ENCODE measurements at places on chromosomes 5 and 9.

DNA sequence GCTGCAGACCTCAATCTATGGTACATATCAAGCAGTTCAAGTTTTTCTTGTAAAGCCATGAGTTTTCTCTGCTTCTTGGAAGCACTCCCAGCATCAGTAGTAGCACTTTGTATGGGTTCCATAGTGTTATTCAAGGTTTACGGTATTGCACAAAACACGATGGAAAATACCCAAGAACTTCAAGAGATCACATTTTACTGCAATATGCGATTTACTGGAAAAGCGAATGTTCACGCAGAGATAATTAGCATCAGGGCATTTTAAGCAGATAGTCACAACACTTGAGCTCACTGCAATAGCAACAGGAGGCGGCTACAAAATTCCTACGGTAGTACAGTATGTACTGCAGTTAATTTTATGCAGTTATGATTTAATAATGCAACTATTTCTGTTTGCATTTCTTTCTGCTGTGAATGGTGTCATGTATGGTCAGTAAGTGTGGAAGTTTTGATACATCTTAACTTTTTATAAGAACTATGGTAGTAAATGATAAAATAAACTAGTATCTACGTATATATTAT lies 200.8 kb downstream of the SMARCA2 start:
- DNase-seq: no peak

DNA sequence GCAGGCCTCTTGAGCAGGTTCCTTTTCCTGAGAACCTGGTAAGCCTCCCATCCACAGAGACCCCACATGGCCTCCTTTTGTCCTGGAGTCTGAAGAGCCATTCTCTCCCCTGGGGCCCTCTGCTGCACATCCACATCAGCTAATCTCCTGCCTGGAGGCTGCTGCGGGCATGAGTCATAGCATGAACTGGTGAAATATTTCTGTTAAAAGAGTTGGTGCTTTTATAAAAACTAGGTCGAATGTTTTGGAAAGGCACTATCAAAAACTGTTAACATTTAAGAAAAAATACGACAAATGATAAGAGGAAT lies 399.4 kb downstream of the CTNND2 start:
- DNase-seq: no peak

GRCh38 chr9:4334410-4334813 lies 34.5 kb upstream of the GLIS3 start:
- peak; percentile 58 for DNase-seq

GRCh38 chr5:147773139-147773538 lies 9.4 kb downstream of the JAKMIP2 start:
- no peak for DNase-seq

DNA sequence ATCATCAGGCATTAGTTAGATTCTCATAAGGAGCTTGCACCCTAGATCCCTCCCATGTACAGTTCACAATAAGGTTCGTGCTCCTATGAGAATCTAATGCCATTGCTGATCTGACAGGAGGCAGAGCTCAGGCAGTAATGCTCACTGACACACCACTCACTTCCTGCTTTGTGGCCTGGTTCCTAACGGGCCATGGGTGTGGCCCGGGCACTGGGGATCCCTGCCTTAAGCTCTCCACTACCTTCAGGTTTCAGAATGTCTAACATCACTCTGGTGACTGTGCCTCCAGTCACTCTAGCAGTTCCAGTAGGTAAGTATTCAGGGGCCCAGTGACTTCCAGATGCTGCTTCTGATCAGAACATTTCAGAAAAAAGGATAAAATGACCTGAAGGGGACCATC lies 152.4 kb downstream of the LRRC70 start:
- DNase-seq: no peak

DNA sequence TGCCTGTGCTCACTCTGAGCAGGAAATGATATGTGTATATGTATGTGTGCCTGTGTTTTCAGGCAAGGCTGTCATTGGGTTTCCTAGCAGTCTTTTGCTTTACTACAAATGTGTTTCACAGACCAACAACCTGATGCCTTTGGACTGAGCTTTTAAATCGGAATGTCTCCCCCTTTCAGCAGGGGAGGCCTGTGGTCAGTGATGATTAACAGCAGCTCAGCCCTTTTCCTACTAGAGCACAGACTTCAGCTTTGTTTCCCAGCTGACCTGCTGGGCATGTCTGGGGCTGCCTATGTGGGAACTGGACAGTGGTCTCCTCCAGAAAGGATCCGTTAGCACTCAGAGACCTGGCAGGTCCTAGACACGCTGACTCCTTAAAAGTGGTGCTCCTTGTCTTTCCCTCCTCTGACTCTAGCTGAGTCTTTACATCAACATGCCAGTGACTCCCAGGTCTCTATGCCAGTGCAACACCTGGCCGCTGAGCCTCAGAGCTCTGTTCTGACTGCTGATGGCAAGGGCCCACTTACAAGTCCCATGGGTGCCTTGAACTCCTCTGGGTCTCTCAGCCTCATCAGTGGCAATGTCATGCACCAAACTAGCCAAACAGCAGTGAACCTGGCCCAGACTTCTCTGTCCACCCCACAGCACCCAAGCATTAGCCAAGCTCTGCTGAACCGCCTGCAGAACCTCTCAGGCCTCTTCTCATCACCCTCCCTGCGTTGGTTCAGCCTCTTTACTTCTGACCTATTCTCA lies 7.7 kb downstream of the MACROH2A1 start:
- DNase-seq: no peak

GRCh38 chr5:170360709-170361108 lies 28.5 kb downstream of the KCNMB1 start:
- DNase-seq: no peak

- no peak for DNase-seq
Measured at GRCh38 chr9:100350188-100350587, 2.6 kb downstream of the TEX10 start.

DNA sequence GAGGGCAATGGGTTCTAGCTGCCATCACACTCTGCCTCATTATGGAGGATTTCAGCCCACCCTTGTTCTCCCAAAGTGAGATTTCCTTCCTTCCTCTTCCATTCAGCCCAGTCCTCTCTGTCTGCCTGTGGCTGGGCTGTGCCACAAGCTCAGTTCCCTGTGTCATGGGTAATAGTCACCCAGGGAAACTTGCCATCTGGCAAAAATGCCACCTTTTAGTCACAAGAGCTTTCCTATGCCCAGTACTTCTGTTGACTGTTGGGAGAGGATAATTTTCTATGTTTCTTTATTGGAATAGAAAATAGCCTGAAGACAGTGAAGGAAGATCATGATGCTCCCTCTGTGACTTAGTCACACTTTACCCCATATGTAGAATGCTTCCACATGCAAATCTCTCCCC lies 71.4 kb downstream of the TLR4 start:
- DNase-seq: no peak

DNA sequence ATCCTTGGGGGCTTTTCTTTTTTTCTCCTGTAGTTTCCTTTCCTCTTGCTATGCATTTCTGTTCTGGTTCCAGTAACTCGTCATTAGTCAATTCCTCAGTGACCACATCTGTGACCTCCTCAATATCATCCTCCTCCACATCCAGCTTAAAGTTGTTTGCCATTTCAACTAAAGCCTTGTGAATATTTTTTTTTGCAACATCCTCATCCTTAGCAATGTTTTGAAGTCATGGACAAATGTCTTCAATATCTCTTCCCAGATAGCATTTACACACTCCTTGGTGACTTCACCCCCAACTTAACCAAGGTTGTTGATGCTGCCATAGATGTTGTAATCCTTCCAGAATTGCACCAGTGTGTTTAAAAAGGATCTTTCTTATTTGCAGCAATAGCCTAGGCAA lies 14.7 kb upstream of the ADRB2 start:
- no peak for DNase-seq

GRCh38 chr5:176619203-176619568 lies 9.2 kb upstream of the GPRIN1 start:
- DNase-seq: no peak

- DNase-seq: no peak
Measured at GRCh38 chr5:135829179-135829578, 5.3 kb upstream of the SLC25A48 start.

DNA sequence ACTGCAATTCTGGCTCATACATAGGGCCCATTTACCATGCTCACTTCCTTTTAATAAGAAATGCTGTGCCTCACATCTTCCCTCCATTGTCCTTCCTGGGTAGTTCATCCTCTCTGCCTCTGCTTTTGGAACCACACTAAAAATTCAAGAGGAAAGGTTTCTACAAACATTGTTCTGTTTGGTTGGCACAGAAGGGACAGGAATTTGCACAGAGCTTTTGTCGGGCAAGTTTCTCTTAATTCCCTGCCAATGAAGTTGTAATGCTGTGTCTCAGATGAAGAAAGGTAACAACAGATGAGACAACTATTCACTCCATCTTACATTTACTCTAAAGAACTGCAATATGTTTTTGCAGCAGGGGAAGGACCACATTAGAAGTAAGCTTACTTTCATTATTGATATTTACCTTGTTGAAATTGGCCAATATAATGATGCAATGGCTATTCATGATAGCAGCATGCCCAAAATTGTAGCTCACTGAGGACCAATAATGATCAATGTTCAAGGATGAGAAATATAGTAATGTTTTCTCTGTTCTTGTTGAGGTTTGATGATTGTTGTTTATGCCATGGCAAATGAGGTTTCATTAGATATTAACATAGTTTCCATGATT lies 82.5 kb upstream of the HMHB1 start:
- no peak for DNase-seq

DNA sequence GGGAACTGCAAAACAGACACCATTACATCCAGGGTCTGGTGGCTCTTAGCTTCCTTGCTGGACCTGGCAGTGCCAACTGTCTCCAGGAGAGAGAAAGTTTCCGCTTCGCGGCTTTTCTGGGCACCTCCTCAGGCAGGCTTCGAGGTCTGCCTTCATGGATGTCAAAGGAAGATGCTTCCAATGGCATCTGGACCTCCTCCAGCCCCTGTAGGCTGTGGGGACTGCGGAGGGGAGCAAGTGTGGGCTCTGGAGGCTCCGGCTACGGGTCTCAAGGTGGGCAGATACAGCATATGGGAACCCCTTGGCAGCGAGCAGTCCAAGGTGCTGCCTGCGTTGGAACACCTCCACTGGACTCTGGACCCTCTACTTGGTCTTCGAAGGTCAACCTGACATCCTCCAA lies 6.0 kb downstream of the C9orf50 start:
- DNase-seq: no peak

DNA sequence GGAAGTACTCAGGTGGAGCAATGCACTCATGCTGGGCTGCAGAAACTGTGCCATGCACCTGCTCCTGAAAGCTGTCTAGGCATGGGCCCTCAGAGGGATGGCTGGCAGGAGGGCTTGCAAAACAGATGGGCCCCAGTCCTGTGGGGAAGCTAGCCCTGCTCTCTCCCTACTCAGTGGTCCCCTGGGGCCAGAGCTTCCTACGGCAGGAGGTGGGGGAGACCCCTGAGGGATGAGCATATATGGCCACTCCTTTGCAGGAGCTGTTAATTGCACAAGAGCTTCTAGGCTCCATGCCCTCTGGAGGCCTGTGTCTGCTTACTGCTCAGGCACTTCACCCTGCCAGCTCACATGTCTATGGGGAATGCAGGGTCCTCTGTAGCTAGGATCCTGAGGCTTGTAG lies 545.3 kb upstream of the PTPRD start:
- DNase-seq: no peak

DNA sequence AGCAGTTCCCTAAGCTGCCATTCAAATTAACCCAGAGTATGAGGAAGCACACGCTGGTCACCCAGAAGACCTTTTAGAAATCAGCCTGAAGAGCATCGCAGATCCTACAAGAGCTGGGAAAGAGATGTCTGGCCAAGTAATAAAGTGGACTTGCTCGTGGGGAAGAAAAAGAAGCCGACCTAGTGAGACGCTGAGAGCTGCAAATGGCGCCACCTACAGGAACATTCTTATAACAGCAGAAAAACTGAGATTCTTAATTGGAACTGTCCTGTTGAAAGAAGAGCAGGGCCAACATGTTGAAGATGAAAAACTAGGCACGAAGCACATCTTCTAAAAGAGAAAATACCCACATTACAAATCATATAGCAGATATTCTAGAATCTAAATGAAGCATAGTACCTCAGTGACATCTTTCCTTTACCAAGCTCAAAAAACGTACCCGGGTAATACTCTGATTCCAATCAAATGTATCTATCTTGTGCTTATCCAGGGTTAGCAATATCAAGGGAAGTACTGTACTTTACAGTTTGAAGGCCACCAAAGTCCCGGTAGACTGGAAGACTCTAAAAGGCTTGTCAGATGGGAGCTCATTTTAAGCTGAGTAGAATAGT lies 3.9 kb upstream of the GNAQ start:
- DNase-seq: peak; percentile 56

DNA sequence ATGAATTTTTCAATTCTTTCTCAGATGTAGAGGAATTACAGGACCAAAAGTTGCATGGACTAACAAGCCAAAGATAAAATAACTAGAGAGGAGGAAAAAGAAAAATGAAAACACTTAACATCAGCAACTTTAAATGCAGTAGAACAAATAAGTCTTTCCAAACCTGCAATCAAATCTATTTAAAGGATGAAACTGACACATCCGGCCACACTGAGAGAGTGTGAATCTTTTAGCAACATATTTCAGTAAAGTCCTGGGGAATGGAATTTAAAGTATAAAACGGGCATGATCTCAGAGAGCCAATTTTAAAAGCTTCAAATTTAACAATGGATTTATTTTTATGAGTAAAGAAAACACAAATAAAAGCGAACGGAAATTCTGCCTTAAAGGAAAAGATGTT lies 17.1 kb downstream of the CAST start:
- DNase-seq: no peak

DNA sequence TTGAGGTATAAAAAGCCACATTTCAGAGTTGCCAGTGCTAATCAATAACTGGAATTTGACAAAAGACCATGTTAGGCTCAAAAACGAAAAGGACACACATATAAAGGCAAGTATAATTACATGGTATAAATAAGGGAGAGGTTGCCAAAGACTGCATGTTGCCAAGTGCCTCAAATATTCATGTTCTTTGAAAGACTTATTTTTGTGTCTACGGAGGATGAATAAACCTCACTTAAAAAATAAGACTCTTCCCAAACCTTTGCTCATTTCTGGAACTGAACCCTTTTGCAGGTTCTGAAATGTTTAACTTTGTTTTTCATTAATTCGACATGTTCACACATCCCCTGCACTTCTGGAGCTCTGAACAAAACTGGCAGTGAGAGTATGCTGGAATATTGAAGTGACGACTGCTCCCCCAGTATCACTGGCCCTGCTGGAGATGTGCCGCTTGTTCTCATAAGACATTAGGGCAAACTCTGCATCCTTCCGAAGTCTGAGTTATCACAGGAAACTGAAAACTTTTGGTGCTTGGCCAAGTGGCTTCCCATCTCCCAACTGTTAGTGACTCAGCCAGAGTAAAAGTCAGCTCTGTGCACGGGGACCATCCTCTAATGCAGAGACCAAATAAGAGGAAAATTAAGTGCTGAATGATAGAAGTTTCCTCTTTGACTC lies 336.8 kb downstream of the GLIS3 start:
- DNase-seq: no peak
